Activated CD8-positive, alpha-beta T cell treated with anti-CD3 and anti-CD28 coated beads for 36 hours (primary cell): ENCODE measurements at places on chromosomes 12 and 14.

DNA sequence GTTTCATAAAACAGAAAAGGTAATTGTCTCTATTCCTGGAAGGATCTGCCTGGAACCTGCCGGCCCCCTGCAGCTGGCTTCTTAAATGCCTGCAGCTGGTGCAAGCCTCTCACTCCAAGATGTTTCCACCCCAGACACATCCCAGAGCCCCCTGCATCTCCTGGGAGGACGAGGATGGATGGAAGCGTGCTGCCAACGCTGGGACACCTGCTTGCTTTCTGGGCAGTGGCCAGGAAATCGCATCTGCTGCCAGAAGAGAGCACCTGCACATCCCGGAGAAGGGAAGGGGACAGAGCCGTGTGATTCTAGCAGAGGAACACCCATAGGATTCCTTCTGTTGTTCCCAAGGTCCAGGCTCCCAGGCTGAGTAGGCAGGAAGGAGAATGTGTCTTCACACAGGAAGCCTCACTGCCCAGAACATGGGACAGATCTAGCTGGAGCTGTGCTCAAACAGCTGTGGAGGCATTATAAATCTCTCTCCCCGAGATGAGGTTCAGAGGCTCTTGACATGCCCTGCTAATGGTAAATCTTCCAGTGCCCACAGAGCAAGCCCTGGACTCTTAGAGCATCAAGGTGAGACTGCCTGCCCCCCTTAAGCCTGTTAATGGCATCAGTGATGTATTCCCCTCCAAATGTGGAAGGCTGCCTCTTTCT, 138.8 kb upstream of the MAP1LC3B2 start:
- H3K27ac ChIP-seq: no peak overlapping the region
- no peak overlapping the region for H3K4me3 ChIP-seq
- no peaks in the 10 kb centered on the region for H3K27me3 ChIP-seq
- H3K4me1 ChIP-seq: no peaks in the 10 kb centered on the region
- no peak for DNase-seq

DNA sequence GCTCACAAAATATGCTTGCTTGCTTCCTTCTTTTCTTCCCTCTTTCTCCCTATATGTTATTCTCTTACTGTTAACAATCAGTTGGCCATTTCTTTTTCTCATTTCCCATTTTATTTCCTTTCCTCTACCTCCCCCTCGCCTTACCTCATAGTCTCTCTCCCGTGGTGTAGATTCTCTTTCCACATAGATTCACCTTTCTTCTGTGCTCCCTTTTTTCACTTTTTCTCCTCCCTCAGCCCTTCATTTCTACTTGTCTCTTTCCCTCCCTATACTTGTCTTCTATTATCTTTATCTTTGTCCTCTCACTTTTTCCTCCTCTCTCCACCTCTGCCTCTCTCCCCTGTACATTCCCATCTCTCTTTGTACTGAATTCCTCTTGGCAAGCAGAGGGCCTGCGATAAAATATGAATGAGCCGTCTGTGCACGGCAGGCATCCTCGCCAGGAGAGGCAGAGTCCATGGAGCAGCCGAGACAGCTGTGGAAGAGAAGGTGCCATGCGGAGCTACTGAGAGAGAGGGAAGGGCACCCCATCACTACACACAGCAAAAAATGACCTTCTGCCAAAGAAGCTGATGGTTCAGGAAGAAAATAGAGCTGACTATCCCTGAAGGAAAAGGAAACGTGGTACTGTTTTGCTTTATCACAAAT, 12.1 kb downstream of the C14orf93 start:
- H3K27me3 ChIP-seq: no peaks in the 10 kb centered on the region
- H3K4me1 ChIP-seq: peaks cover 7% of the 10 kb centered on the region
- no peak overlapping the region for H3K4me3 ChIP-seq
- no peak overlapping the region for H3K27ac ChIP-seq

DNA sequence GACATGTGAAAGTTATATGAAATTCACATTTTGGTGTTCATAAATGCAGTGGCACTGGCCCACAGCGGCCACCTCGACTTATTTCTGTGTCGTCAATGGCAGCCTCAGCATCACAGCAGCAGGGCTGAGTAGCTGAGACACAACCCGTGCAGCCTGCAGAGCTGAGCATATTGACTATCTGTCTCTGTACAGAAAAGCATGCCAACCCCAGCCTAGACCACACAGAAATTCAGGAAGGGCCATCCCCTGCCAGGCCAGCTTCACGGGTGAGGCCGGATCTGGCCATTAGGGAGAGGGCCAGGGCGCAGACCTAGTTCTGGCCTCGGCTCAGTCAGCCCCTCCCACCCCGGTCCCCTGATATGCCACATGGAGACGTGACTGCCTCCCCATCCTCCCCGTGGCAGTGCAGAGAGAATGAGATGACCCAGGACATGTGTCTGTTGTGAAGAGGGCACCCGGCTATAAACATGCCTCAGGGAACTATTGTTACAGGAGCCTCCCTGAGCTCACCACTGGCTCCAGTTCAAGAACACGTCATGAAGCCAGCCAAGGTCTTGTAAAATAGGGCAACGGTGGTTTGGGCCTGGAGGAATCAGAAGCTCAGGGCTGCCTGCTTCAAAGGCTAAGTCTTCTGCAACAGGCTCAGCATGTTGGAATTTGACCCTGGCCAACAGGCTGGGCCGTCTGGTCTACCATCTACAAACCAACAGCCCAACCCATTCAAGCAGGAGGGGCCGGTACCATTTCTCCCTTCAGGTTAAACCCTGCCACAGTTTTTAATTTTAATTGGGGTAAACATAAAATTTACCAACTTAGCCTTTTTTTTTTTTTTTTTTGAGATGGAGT, 25.5 kb downstream of the SCARB1 start:
- no peaks in the 10 kb centered on the region for H3K4me1 ChIP-seq
- H3K4me3 ChIP-seq: no peak overlapping the region
- peaks cover 5% of the 10 kb centered on the region for H3K36me3 ChIP-seq
- H3K27ac ChIP-seq: no peak overlapping the region
- DNase-seq: no peak

GRCh38 chr12:50338920-50339645, 55.8 kb upstream of the LIMA1 start:
- DNase-seq: no peak
- no peaks in the 10 kb centered on the region for H3K36me3 ChIP-seq
- H3K4me1 ChIP-seq: no peaks in the 10 kb centered on the region
- H3K27me3 ChIP-seq: no peaks in the 10 kb centered on the region
- no peak overlapping the region for H3K4me3 ChIP-seq

- H3K27ac ChIP-seq: no peak overlapping the region
- no peaks in the 10 kb centered on the region for H3K4me1 ChIP-seq
- no peaks in the 10 kb centered on the region for H3K27me3 ChIP-seq
- no peak overlapping the region for H3K4me3 ChIP-seq
- no peaks in the 10 kb centered on the region for H3K36me3 ChIP-seq
Measured at GRCh38 chr14:43341921-43342320, 1165.2 kb downstream of the FSCB start.

GRCh38 chr14:81738946-81739659, 205.4 kb upstream of the SEL1L start:
- no peak overlapping the region for H3K27ac ChIP-seq
- no peaks in the 10 kb centered on the region for H3K4me1 ChIP-seq
- H3K36me3 ChIP-seq: no peaks in the 10 kb centered on the region
- H3K27me3 ChIP-seq: no peaks in the 10 kb centered on the region
- no peak for DNase-seq
- H3K4me3 ChIP-seq: no peak overlapping the region

DNA sequence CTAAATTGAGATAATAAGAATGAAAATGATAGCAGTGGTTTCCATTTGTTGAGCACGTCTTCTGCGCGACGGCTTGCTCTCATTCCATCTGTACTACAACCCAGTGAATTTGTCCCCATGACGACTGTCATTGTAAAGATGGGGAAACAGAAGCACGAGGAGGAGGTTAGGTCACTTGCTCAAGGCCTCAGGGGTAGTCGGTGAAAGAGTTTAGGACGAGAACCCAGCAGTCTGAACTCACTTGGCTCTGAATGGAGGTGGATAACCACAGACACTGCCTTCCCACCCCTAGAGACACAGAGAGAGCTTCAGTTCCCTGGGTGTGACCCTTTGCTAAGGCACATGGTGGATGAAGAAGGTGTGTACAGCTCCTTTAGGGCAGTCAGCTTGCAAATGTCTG, 30.9 kb upstream of the PLEKHG3 start:
- peaks cover 7% of the 10 kb centered on the region for H3K4me1 ChIP-seq
- no peak overlapping the region for H3K27ac ChIP-seq
- DNase-seq: no peak
- no peaks in the 10 kb centered on the region for H3K36me3 ChIP-seq
- no peaks in the 10 kb centered on the region for H3K27me3 ChIP-seq
- no peak overlapping the region for H3K4me3 ChIP-seq

GRCh38 chr12:75953312-75953906, 78.2 kb downstream of the PHLDA1 start:
- H3K36me3 ChIP-seq: no peaks in the 10 kb centered on the region
- H3K4me1 ChIP-seq: peaks cover 15% of the 10 kb centered on the region
- no peak overlapping the region for H3K4me3 ChIP-seq
- H3K27ac ChIP-seq: no peak overlapping the region
- no peak for DNase-seq

- no peak overlapping the region for H3K4me3 ChIP-seq
- no peak overlapping the region for H3K27ac ChIP-seq
- H3K27me3 ChIP-seq: no peaks in the 10 kb centered on the region
- no peak for DNase-seq
- H3K4me1 ChIP-seq: no peaks in the 10 kb centered on the region
- no peaks in the 10 kb centered on the region for H3K36me3 ChIP-seq
Measured at GRCh38 chr14:93748208-93749075, 39.8 kb downstream of the PRIMA1 start.

GRCh38 chr14:67440513-67440912, 28.5 kb upstream of the PLEK2 start:
- no peak for DNase-seq
- peaks cover 5% of the 10 kb centered on the region for H3K27me3 ChIP-seq
- H3K4me1 ChIP-seq: no peaks in the 10 kb centered on the region
- no peaks in the 10 kb centered on the region for H3K36me3 ChIP-seq
- no peak overlapping the region for H3K4me3 ChIP-seq
- no peak overlapping the region for H3K27ac ChIP-seq

DNA sequence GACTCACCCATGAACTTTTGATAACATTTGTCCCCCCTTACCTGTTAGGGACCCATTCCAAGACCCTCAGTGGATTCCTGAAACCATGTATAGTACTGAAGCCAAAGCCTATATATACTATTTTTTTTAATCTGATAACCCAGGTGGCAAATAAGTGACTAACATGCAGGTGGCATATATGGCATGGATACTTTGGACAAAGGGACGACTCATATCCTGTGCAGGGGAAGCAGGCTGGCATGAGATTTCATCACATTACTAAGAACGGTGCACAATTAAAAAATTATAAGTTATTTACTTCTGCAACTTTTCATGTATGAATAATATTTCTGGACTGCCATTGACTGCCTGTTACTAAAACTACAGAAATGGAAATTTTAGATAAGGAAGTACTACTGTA, 880.1 kb upstream of the FBXO33 start:
- H3K27me3 ChIP-seq: no peaks in the 10 kb centered on the region
- no peak overlapping the region for H3K27ac ChIP-seq
- no peak for DNase-seq
- H3K4me1 ChIP-seq: no peaks in the 10 kb centered on the region
- H3K4me3 ChIP-seq: no peak overlapping the region

DNA sequence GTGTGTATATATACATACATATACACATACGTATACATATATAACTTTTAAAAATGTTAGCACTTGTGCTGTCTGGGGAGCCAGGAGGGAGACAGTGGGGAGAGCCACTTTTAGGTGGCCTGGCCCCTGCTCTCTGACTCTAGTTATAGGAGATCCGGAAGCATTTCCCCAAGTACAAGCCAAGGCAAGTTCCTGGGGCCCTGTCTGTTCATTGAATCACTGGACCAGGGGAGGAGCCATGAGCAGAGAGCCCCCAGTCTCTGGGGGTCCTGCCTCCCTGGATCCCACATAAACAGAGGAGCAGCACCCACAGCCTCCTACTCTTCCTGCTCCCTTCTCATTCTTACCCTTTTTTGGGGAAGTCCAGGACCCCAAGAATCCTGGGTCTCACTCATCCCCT, 45.4 kb upstream of the TMED10 start:
- H3K36me3 ChIP-seq: no peaks in the 10 kb centered on the region
- no peak overlapping the region for H3K4me3 ChIP-seq

GRCh38 chr14:58785701-58786100, 147.9 kb downstream of the DACT1 start:
- no peaks in the 10 kb centered on the region for H3K4me1 ChIP-seq
- no peak for DNase-seq
- no peak overlapping the region for H3K27ac ChIP-seq

DNA sequence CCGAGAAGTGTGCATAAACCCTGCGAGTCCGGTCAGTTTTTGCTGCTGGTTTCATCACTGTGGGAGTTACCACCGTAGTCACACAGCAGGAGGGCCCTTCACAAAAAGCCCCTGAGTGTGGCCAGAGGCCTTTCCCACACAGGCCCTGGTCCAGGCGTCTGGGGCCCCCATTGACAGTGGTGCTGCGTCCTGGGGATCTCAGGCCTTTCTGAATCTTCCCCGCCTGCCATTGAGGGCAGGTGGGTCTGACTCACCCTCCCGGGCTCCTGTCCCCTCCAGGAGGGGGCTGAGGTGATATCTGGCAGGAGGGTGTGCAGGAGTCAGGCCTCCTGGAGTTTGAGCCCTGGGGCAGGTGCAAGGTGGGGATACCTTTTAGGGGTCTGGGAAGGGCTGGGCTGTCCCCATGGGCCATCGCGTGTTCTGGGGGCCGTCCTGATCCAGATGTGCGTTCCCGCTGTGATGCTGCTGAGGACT, 358.5 kb downstream of the TMEM121 start:
- peaks cover 3% of the 10 kb centered on the region for H3K27me3 ChIP-seq
- peaks cover 8% of the 10 kb centered on the region for H3K4me1 ChIP-seq
- DNase-seq: no peak
- H3K36me3 ChIP-seq: no peaks in the 10 kb centered on the region

DNA sequence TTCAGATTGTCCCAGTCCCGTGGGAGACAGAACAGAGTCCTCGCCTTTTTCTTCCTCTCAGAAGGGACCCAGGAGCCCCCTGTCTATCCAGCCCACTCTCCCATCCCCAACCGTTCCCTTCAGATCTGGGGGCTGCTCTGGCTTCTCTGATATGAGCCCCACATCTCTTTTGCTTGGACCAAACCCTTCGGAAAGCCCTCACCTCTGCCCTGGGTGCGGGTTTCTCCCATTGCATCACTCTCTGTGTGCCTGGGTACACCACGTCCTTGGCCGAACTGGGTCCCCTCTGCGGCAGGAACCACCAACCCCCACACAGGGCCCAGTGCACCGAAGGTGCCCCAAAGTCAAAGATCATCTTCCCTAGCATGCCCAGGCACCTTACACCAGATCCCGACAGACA, 87.8 kb downstream of the DICER1 start:
- no peaks in the 10 kb centered on the region for H3K4me1 ChIP-seq
- no peak for DNase-seq
- H3K36me3 ChIP-seq: no peaks in the 10 kb centered on the region
- H3K27me3 ChIP-seq: peaks cover 3% of the 10 kb centered on the region

- no peaks in the 10 kb centered on the region for H3K4me1 ChIP-seq
- no peak overlapping the region for H3K4me3 ChIP-seq
- H3K27me3 ChIP-seq: no peaks in the 10 kb centered on the region
- H3K36me3 ChIP-seq: no peaks in the 10 kb centered on the region
Measured at GRCh38 chr12:42960087-42960527, 370.6 kb upstream of the PRICKLE1 start.
